CD14-positive monocyte (primary cell): ENCODE measurements at places on chromosomes 5 and 9.

- no peak for DNase-seq
Observed at GRCh38 chr5:149363936-149364335, 6.1 kb downstream of the PCYOX1L start.

- no peak for DNase-seq
Observed at GRCh38 chr5:93604644-93605515, 21.9 kb downstream of the NR2F1 start.

DNA sequence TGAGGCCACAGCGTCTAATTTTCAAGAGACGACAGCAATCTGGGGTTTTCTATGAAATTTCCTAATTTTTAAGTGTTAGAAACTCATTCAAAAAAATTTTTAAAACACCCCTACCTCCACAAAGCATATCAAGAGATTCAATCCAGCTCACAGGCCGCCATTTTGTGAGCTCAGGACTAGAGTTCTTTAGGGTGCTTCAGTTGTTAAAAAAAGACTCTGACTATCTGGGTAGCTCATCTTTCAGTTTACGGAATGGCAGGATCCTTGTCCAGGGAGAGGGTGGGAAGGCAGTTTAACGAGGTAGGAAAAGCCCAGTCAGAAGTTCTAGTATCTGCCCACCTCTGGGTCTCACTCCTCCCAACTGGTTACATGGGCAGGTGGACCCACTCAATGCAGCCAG is 43.1 kb downstream of the CAMK2A start:
- DNase-seq, result no peak

GRCh38 chr9:92133949-92134604 is 18.9 kb upstream of the SPTLC1 start:
- peak; percentile 66 for DNase-seq

DNA sequence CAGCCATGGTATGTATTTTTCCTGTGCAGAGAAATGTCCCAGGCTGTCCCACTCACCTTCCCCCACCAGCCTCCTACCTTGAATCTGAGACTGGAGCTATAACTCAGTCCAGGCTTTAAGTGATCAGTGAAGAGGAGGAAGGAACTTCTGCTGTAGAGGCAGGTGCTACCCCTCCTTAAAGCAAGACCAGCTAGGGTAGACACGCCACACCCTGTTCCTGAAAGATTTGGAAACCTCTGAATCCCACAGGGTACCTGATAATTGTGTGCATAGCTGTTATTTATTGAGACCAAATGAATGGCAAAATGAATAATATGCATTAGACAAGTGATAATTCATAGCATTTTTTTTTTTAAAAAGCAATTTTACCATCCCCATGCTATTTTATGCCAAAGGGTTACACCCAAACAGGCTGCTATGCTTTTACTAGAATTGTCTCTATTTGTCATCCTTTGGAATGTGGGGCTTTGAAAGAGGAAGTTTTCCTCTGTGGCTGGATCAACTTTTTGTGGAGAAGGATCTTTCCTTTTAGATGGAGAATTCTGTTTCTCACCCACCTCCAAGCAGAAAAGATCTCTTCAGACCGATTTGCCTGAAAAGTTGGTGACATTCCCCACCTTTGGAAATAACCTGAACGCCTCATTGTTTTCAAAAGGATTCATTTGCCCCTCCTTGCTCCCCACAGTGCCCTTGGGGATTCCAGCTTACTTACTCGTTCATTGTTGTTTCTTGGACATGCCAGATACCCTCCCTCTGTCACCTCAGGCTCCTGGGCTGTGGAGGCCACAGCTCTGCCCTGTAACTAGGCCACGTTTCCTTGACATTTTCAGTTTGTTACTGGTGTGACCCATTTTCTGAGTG is 248.7 kb downstream of the NR3C1 start:
- no peak for DNase-seq

- DNase-seq, result peak; percentile 3
Observed at GRCh38 chr5:95162231-95162992, 122.5 kb downstream of the MCTP1 start.

DNA sequence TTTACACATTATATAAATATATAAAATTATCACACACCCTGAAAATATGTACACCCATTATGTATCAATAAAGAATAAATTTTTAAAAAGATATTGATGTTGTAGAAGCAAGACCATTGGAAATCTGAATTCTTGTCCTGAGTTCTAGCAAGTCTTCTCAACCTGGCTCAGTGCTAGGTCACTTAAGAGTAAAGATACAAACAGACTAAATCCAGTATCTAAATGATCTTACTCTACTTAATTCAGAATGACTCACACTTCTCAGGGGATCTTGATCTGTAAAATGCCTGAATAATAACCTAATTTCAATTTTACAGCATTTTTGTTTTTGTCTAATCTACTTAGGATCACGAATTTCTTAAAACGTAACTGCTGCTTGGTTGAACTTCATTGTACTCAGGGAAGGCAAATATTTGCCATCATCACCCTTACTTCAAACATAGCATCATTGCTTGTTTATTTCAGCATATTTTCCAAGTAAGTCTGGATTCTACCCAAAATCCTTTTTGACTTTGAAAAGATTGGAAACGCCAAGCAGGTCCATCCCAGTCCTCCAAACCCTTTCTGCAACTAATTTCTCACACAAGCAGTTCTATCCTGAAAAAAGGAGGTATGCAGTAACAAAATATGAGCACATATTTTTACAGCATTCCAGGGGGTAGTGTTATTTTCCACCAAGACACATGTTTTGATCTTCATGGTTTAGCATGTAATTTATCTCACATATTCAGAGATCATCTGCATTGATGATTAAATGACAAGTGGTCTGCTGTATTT is 582.6 kb downstream of the PSAT1 start:
- DNase-seq, result no peak
